Transverse colon (tissue), 4 donors: ENCODE measurements at places on chromosomes 16 and 17. TPM values are rescaled to one million over a fixed set of nuclear protein-coding genes. Genes with fewer than 3 reads are reported as not detected.

DNA sequence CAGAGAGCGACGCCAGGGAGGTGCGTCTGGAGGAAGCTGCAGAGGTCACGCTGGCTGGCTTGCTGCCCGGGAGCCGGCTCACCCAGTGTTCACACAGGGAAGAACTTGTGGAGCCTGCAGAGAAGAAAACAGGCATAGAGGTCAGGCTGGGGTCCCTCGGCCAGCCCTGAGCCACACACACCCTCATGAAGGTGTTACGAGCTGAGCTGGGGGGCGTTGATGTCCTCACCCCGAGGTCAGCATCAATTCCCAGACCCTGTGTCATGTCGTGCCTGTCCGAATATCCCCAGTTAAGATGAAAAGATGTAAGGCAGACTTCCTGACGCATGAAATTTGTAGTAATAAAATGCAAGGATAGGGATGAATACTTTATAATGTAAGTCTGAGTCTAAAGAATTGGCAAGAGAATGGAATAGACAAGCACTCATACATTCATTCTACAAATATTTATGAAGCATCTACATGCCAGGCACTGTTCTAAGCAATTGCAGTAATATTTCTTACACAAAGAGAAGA, 77.1 kb downstream of the USP31 start:
- peak; percentile 84 for DNase-seq

- DNase-seq = no peak
These were observed 41.6 kb downstream of the RNF157 start for GRCh38 chr17:76198702-76199101.

GRCh38 chr17:68585643-68586042, 15.5 kb downstream of the FAM20A start:
- DNase-seq = no peak

DNA sequence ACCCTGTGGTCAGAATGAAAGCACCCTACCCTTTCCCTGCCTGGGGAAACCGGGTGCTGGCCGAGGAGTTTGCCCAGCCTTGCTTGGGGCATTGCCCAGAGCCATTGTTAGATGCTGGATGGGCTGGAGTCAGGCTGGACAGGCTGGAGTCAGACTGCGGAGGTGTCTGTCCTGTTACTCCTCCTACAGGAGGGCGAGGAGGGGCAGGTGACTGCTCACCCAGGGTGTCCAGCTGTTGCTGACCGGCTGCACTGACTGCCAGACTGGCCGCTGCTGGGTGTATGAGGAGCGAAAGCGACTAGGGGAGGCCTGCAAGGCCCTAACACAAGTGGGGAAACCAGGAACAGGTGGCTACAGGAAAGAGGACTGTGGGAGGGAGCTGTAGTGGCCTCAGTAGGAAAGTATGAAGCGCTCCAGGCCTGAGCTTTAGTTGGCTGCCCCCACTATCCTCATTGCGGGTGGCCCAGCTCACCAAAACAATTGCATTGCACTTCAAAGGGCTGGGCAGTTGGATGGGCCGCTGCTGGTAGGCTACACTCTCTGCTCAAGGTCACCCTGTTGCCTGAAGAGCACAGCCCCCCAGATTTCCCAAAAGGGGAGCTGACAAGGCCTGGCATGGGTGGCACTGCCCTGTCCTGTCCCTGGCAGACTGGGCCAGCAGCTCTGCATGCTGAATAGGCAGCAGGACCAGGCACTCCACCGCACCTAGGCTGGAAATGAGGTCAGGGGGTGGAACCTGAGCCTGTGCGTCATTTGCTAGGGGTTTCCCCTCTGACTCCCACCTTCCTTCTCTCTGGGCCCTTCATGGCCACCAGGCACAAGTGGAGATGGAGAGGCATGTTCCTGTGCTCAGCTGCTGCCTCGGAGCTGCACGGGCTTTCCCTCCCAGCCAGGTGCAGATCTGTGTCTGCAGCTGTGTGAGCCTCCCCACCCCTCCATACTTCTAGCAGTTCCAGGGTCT, 18.4 kb downstream of the LDHD start:
- no peak for DNase-seq

- no peak for DNase-seq
These were observed 209.6 kb upstream of the NLRP1 start for GRCh38 chr17:5793899-5794298.

GRCh38 chr17:76414334-76415295, 30.2 kb downstream of the SPHK1 start:
- DNase-seq = peak; percentile 20

- no peak for DNase-seq
These were observed 54.1 kb upstream of the FASN start for GRCh38 chr17:82152114-82152513.

- peak; percentile 68 for DNase-seq
These were observed 82.0 kb upstream of the PLCG2 start for GRCh38 chr16:81696961-81697615.

GRCh38 chr16:67184453-67184994, 761 bp upstream of the MATCAP1 start:
- no peak for DNase-seq

- DNase-seq = no peak
These were observed 451.5 kb downstream of the NPIPA7 start for GRCh38 chr16:16830401-16830800.

- peak; percentile 80 for DNase-seq
These were observed 28.0 kb downstream of the MRM1 start for GRCh38 chr17:36629252-36629847.

DNA sequence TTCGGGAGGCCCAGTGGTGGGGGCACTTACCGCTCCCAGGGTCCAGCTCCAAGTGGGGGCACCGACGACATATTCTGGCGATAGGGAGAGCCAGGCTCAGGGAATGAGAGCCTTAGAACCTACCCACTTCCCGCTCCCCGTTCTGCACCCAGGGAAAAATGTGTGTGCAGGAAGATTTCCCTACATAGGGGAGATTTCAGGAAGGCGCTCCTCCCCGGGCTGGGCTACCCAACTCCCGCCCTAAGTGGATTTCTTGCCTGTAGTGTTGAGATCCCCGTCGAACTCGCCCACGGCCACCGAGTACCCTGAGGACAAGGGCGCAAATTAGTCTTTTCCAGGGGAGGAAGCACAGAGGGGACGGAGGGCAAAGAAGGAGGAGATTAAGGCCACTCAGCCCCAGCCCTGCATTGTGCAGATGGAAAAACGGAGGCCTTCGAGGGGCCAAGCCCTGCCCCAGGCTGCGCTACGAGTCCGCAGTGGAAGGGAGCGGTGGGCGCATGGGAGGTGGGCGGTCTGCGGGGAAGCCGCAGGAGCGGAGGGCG, 5.1 kb downstream of the ITGA2B start:
- no peak for DNase-seq

- no peak for DNase-seq
These were observed 16.2 kb upstream of the RMI2 start for GRCh38 chr16:11329071-11329491.

DNA sequence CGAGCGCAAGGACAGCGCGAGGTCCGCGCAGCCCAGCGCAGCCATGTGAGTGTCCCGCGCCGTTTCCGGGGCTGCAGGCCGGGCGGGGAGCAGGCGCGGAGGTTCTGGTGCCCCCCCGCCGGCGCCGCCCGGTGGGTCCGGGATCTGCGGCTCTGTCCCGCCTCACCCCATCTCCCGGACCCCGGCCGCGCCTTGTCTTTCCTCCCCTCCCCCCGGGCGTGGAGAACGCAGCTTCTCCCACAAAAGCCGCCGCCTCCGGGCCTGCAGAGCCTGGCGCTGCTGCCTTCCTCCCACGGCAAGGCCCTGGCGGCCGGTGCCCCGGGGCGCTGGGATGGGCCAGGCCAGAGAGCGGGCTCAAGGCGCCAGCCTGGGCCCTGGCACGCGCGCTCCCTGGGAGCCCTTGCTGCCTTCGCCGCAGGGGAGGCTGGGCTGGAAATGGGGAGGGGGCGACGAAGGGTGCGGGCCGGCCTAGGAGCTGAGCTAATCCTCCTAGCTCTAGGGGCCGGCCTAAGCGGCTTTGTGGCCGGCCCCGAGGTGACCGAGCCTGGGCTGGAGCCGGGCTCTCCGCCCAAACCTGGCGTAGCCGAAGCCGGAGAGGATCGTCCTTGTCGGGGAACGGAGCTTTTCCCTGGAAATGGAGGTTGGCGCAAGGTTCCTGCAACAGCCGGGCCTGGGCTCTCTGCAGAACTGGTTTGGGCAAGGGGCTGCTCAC, 397 bp downstream of the RIPOR1 start:
- DNase-seq = peak; percentile 48

- no peak for DNase-seq
These were observed 7.9 kb upstream of the MSL1 start for GRCh38 chr17:40113907-40114245.

DNA sequence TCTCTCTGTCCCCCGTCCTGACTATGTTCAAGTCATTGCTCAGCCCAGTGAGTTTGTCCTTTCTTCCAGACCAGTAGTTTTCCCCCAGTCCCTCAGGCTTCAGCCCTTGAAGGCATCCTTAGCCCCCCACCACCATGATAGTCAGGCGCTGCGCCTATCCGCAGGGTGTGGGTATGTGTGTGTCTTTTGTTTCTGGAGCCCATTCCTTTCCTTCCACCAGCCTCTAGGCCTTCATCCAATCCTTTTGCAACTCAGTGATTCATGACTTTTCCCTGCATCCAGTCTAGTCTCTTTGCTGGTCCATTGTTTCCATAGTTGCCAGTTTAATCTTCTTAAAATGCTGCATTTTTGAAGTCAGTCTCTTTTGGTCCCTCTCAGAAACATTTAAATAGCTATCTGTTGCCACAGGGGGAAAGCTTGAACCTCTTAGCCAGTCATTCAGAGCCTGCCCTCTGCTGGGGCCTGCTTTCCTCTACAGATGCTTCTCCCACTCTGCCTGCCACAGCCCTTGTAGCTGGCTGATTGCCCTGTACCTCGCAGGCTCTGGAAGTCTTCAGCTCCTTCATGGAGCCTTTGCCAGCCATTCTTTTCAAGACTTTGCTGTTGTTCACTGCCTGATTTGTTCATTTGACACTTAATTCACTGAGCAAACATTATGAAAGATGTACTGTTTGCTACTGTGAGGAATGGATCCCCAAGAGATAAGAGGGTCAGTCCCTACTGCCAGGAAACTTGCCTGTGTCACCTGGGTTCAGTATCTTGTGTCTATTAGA, 55.9 kb upstream of the ADCY7 start:
- peak; percentile 82 for DNase-seq

- no peak for DNase-seq
These were observed 93.3 kb upstream of the NLRP1 start for GRCh38 chr17:5677620-5678019.

GRCh38 chr17:20095336-20096080, 86.3 kb downstream of the SPECC1 start:
- peak; percentile 22 for DNase-seq

DNA sequence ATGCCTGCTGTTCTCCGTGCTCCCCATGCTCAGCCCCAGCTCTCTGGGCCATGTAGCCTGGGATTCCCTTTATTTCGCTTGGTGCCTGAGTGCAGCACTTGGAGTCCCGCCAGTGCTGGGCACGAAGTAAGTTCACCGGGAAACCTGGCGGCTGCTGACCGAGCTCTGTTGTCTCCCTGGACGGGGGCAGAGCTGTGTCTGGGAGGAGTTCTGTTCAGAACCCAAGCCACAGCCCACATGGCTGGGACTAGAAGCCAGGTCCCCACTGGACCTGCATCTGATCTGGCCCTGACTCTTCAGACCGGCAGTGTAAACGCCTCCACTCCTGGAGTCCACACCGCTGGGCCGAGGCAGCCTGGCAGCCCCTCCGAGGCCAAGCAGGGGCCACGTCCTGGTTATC, 37.5 kb upstream of the CIBAR2 start:
- DNase-seq = no peak

DNA sequence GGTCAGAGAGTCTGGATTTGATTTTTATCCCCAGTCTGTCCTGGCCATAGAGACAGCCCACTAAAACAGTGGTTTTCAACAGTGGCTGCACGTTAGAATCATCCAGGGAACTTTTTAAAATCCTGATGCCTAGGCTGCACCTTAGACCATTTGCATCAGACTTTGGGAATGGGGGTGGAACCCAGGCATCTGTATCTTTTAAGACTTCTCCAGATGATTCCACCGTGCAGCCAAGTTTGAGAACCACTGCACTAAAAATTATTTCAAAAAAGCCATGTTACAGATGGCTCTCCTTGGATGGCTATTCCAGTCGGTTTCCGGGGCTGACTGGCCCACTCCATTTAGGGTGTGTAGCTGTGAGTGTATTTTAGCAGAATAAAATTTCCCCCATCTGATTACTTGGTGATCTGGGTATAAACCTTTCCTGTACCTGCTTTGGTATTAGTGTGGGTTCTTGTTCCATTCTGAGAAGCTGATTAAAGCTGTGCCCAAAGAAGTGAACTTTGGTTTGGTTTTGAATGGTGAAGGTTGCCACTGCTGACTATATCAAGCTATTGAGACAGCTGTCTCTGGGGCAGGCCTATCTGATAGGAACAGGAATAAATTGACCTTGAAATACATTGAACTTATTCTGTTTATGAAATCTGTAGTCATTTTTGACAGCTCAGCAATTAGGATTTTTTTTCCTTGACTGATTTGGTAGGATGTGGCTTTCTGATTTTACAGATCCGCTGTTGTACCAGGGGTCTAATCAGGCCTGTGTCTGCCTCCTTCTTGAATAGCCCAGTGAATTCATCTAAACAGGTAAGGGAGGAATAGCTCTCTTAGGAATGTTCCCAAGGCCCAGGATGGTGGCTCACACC, 1.3 kb downstream of the ATP5MC1 start:
- no peak for DNase-seq

DNA sequence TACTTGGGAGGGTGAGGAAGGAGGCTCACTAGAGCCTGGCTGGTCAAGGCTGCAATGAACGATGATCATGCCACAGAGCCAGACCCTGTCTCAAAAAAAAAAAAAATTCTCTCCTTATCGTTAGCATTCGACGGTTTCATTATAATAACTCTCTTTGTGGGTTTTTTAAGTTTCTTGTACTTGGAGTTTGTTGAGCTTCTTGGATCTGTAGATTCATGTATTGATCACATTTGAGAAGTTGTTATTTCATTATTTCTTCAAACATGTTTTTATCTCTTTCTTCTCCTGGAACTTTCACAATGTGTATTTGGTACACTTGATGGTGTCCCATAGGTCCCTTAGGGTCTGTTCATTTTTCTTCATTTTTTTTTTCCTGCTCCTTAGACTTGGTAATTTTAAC, 16.8 kb upstream of the ABCA3 start:
- DNase-seq = no peak

DNA sequence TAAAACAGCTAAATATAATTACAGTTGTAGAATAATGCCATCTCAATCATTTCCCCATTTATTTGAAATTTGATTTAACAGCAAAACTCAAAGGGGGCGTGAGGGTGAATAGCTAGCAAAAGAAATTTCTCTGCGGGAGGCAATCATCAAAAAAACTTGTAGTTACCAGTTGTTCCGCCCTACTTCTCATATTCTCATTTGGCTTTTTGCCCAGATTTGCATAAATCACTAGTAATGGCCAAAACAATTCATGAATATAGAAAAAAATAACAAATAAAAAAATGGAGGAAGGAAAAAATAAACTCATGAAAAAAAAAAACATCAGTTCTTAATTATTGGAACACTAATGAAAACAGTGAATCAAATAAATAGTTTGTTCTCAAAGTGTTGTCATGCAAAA, 722.6 kb upstream of the KIF2B start:
- DNase-seq = no peak

The FNDC8 gene
- not detected for total RNA-seq

The KRT24 gene
- 13.5 TPM for total RNA-seq

The CHST4 gene
- not detected for total RNA-seq

The HS3ST3B1 gene
- not detected for total RNA-seq

The TEX19 gene
- not detected for total RNA-seq

The ACAP1 gene
- 21.0 TPM for total RNA-seq

The CCL7 gene
- total RNA-seq = not detected

The GLP2R gene
- total RNA-seq = 17.2 TPM

The TMEM98 gene
- 219 TPM for total RNA-seq

The CCDC144A gene
- total RNA-seq = 14.2 TPM

The CCL4 gene
- total RNA-seq = 10.8 TPM

The PHF12 gene
- total RNA-seq = 134 TPM

The SECTM1 gene
- total RNA-seq = 127 TPM
